ENCODE measurements at places on chromosomes 3 and 15. TPM values are rescaled to one million over a fixed set of nuclear protein-coding genes. Genes with fewer than 3 reads are reported as not detected.

The HESX1 gene
- 1.3 TPM for polyA plus RNA-seq

The STRA6 gene
- polyA plus RNA-seq = 11.9 TPM

The FBXL22 gene
- polyA plus RNA-seq = 0.41 TPM

The COL6A6 gene
- not detected for polyA plus RNA-seq

The ENTPD3 gene
- 2.8 TPM for polyA plus RNA-seq

The BFSP2 gene
- polyA plus RNA-seq = not detected

The CPA3 gene
- not detected for polyA plus RNA-seq

The LRRIQ4 gene
- not detected for polyA plus RNA-seq

The WDR48 gene
- 87.1 TPM for polyA plus RNA-seq

The STRIT1 gene
- 1.1 TPM for polyA plus RNA-seq

The MBD4 gene
- polyA plus RNA-seq = 50.0 TPM

The PAK6 gene
- polyA plus RNA-seq = 32.4 TPM

The ZNF774 gene
- polyA plus RNA-seq = 6.8 TPM

The MINDY4B gene
- polyA plus RNA-seq = not detected

The MCF2L2 gene
- 9.3 TPM for polyA plus RNA-seq

The CCDC39 gene
- polyA plus RNA-seq = 0.66 TPM

The ANKRD34C gene
- not detected for polyA plus RNA-seq

The RETNLB gene
- polyA plus RNA-seq = not detected

All from neural cell (in vitro differentiated cells).